T follicular helper cell (primary cell): ENCODE measurements at places on chromosomes 13 and 19.

DNA sequence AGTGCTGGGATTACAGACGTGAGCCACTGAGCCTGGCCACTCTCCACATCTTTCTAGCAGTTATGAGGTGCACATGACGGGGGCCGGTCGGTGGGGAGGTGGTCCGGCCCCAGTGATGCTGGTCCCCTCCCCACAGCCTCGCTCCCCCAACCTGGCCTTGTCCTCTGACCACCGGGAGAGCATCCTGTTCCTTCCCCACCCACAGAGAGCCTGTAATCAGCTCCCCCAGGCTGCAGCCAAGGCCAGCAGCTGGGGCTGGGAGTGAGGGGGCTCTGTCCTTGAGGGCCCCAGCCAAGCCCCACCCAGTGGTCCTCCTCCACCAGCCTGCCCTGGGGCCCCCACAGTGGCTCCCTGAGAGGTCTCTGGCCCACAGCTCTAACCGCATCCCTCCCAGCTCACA is 3.0 kb upstream of the INSL3 start:
- no peak for DNase-seq

DNA sequence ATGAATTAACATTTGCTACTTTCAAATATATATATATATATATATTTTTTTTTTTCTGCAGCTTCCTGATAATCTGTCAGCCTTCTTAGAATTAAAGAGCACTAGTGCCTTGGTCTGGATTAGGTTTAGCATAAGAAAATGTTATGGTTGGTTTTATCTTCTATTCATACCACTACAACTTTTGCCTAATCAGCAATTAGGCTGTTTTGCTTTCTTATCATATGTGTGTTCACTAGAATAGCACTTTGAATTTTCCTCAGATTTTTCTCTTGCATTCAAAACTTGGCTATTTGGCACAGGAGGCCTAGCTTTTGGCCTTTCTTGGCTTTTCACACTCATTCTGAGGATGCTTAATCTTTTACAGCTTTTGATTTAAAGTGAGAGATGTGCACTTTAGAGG is 1468.1 kb downstream of the PCDH9 start:
- no peak for DNase-seq

- no peak for DNase-seq
These were observed 146.0 kb upstream of the KLF12 start for GRCh38 chr13:74280093-74280794.

GRCh38 chr13:83153848-83154247 is 728.4 kb downstream of the SLITRK1 start:
- no peak for DNase-seq

- no peak for DNase-seq
These were observed 95.6 kb downstream of the TSHZ3 start for GRCh38 chr19:31253526-31254179.

DNA sequence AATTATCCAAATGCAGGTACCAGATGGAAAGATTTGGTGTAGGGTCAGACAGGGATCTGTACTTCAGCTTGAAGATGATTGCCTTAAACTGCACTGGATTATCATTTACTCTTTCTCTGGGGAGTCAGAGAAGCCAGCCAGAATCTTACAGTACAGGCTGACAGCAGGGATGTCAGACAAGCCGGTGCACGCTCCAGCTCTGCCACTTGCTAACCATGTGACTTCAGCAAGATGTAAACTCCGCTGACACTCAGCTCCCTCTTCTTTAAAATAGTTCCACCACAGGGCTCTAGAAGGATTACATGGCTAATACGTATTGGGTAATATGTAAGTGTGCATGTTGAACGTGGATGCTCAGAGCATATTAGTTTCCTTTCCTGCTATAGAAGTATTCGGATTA is 251.4 kb upstream of the MAB21L1 start:
- no peak for DNase-seq
